ENCODE measurements at places on chromosomes 11 and 22. TPM values are rescaled to one million over a fixed set of nuclear protein-coding genes. Genes with fewer than 3 reads are reported as not detected.

DNA sequence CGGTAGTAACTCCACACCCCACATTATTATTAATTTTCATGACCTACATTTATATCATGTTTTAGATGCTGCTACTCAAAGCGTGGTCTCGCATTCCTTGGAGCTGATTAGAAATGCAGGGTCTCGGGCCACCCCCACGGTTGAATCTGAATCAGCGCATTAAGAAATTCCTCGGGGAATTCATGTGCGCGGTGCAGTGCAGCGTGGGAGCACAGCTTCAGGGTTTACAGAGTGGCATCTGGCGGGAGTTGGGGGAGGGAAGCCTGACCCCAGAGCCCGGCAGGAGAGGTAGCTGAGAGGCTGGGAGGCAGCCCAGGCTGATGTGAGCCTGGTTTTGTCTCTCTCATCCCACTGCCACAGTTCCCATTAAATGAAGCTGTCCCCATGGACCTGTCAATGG is 48.1 kb upstream of the DAGLA start:
- no peaks in the 10 kb centered on the region for H3K27me3 ChIP-seq
- no peak overlapping the region for H3K27ac ChIP-seq
- no peaks in the 10 kb centered on the region for H3K36me3 ChIP-seq
- no peak for DNase-seq

DNA sequence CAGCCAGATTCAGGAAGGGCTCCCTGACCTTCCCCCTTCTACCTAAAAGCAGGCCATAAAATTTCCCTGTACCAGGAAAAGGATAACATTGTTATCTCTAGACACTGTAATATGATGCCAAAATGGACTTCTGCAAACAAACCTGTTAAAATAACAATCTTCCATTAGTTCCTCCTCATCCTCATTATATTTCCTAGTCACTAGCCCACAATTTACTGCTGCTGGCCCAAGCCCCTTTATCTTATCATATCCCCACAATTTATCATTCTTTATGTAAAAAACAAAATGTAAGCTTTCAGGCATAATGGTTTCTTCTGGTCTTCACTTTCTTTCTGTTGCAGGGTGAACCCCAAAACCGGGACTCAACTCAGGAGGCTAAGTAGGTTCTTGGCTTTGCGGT is 1132.1 kb upstream of the CNTN5 start:
- no peak for DNase-seq
- H3K4me3 ChIP-seq: no peak overlapping the region
- no peaks in the 10 kb centered on the region for H3K4me1 ChIP-seq
- H3K27ac ChIP-seq: no peak overlapping the region
- no peaks in the 10 kb centered on the region for H3K27me3 ChIP-seq
- H3K36me3 ChIP-seq: no peaks in the 10 kb centered on the region

- no peaks in the 10 kb centered on the region for H3K36me3 ChIP-seq
- H3K4me3 ChIP-seq: no peak overlapping the region
- H3K27ac ChIP-seq: no peak overlapping the region
- no peaks in the 10 kb centered on the region for H3K4me1 ChIP-seq
Measured at GRCh38 chr22:30856741-30857502, 111.7 kb downstream of the MORC2 start.

DNA sequence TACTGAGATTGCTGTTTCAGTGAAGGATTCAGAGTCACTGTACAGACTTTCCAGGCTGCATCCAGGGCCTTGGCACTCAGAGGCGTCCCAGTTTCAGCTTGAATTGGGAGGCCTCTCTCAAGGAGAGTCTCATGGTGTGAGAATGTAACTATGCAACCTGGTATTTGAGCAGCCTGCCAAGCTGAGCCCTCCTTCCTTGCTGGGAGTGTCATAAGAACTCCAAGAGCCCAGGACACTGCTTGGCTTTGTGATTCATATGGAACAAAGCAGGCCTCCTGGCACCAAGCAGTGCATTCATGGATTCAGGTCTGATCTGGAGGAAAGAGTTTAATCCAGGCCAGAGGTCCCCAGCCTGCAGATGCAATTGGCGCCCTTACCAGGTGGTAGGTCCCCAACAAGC is 171.7 kb downstream of the DBX1 start:
- no peaks in the 10 kb centered on the region for H3K36me3 ChIP-seq
- no peak for DNase-seq
- H3K4me1 ChIP-seq: no peaks in the 10 kb centered on the region
- no peak overlapping the region for H3K4me3 ChIP-seq
- H3K27me3 ChIP-seq: no peaks in the 10 kb centered on the region
- no peak overlapping the region for H3K27ac ChIP-seq

DNA sequence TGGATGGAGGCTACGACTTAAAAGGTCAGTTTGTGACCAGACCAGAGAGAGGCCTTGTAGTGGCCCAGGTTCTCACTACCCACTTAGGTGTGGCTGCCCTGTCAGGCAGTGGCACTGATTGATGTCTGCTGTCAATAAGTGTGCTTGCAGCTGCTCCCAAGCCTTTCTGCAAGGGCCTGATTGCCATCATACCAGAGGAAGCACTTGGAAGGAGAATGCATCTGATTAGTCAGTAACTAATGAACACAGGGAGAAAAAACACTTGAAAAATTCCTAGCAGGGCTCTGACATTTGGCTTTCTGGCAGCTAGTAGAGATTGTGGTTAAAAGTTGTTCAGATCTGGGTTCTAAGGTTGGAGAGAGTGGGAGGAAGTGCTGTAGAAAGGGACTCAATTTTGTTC is 107.5 kb downstream of the NAV2 start:
- H3K4me3 ChIP-seq: no peak overlapping the region
- no peaks in the 10 kb centered on the region for H3K4me1 ChIP-seq
- DNase-seq: no peak
- H3K27ac ChIP-seq: no peak overlapping the region
- no peaks in the 10 kb centered on the region for H3K36me3 ChIP-seq

DNA sequence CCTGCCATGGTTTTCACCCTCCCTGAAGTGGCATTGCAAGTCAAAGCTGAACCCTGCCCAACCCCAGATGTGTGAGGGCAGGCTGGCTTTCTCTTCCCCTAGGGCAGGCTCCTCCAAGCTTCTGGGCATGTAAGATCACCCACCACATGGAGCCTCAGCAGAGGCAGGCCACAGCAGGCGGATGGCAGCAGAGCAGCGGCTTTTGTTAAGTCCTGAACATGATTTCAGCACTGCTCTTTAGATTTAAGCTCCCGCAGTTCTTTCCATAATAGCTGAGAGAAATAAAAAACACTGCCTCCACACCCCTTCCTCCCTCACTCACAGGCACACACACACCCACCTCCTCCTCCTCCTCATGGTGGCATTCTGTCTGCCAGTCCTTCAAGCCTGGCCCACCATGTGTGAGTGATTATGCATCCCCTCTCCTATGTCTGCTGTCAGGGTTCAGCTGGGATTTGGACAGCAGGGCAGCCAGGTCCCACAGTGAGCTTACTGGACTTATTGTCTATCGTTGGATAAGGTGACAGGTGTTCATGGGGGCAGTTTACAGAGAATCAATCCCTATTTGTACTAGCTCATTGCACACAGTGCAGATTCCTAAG is 5.0 kb upstream of the NTM start:
- no peak overlapping the region for H3K4me3 ChIP-seq
- H3K4me1 ChIP-seq: no peaks in the 10 kb centered on the region
- no peaks in the 10 kb centered on the region for H3K27me3 ChIP-seq
- H3K36me3 ChIP-seq: no peaks in the 10 kb centered on the region
- no peak overlapping the region for H3K27ac ChIP-seq

GRCh38 chr11:121110871-121111724 is 10.1 kb downstream of the TECTA start:
- no peaks in the 10 kb centered on the region for H3K4me1 ChIP-seq
- H3K36me3 ChIP-seq: no peaks in the 10 kb centered on the region
- H3K4me3 ChIP-seq: no peak overlapping the region
- no peaks in the 10 kb centered on the region for H3K27me3 ChIP-seq
- no peak for DNase-seq

DNA sequence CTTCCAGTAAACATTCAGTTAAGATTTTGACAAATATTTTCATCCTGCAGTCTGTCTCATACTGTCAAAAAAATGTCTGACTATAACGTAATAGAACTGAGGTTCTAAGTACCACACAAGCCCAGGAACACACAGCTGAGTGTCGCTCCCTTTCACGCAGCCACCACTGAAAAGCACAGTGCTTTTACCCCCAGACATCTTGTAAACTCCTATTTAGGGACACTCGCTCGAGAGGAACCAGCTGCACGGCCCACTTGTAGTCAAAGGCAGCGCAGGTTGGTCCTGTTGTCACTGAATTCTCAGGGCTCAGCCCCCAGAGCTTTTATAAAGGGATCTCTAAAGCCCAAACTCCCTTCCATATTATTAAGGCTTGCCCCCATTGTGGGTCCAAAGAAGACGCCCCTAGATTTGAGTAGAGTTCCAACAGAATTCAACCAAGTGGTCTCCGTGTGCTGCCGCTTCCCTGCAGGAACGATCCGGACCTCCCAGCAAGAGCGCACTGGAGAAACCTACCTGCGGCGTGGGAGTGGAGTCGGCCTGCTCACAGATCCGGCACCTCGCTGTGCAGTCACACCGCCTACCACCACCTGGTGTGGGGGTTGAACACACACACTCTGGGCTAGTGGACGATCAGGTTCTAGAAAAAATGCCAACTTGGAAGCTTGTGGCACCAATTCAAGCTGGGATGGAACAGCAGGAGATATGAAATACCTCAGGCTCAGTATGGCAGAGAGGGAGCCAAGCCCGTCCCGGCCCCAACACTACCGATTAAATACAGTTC is 23.4 kb downstream of the ASPHD2 start:
- H3K27ac ChIP-seq: no peak overlapping the region
- H3K27me3 ChIP-seq: no peaks in the 10 kb centered on the region
- H3K4me1 ChIP-seq: peaks cover 3% of the 10 kb centered on the region
- H3K36me3 ChIP-seq: no peaks in the 10 kb centered on the region

- H3K4me3 ChIP-seq: no peak overlapping the region
- H3K27me3 ChIP-seq: no peaks in the 10 kb centered on the region
- no peak for DNase-seq
- H3K27ac ChIP-seq: no peak overlapping the region
- H3K36me3 ChIP-seq: no peaks in the 10 kb centered on the region
- H3K4me1 ChIP-seq: no peaks in the 10 kb centered on the region
Measured at GRCh38 chr22:46178755-46179505, 28.6 kb downstream of the PPARA start.

DNA sequence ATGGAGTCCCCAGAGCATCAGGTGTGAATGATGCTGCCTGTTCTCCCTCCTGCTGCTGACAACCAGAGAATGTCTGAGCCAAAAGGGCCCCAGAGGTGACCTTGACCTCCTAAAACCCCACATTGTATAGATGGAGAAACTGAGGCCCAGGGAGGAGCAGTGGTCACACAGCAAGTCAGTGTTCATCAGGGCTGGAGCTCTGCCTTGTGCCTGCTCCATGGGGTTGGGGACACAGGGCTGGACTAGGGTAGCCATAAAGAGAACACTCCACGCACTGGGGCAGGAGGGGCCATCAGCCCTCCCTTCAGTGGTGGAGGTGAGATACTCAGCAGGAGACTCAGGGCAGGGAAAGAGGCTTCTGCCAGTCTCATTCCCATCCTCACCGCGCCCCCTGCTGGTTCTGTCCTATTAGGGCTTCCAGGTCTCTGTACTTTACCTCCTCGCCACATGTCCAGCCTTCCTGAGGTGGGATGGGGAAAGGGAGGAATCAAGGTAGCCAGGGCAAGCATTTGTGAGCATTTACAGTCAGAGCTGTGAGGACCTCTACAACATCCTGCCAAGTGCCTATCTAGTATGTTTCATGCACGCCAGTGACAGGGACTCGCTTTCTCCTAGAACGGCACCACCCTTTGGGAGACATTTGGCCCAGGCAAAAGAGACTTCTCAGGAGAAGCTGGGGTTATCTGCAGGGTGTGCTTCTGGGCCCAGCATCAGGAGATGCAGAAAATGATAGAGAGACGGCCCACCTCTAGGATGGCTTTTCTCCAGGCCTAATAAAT is 43.2 kb downstream of the NEU3 start:
- no peak overlapping the region for H3K4me3 ChIP-seq
- peak; percentile 45 for DNase-seq
- no peaks in the 10 kb centered on the region for H3K27me3 ChIP-seq
- no peaks in the 10 kb centered on the region for H3K36me3 ChIP-seq
- H3K4me1 ChIP-seq: no peaks in the 10 kb centered on the region
- H3K27ac ChIP-seq: no peak overlapping the region

Gene CHST1
- 11.6 TPM for total RNA-seq

Gene CASP5
- total RNA-seq: not detected

Gene HORMAD2
- not detected for total RNA-seq

Measured in ovary (tissue), 10 donors.